ENCODE measurements at places on chromosomes 1 and 21.

DNA sequence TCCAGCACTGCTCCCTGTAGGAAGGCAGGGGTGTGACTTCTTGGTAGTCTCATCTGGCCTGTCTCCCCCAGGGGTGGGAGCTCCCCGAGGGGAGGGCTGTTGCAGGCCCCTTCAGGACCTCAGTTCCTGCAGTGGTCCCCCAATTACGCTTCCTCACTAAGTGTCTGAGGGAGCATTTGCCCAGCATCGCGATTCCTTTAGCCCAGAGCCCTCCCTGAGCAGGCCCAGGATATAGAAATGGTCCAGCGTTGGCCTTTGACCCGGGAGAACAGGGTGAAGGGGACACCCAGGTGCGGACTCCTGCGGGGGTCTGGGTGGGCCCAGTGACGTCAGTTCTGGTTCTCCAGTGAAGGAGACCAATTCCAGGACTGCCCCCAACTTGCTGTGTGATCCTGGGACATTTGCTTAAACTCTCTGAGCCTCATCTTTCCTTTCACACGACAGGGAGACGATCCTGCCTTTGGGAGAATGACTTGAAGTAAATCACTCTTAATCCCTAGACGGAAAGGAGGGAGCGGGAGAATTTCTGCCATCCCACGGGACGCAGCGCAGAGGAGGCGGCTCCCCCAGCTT is 32.6 kb upstream of the BTG2 start:
- DNase-seq = no peak

DNA sequence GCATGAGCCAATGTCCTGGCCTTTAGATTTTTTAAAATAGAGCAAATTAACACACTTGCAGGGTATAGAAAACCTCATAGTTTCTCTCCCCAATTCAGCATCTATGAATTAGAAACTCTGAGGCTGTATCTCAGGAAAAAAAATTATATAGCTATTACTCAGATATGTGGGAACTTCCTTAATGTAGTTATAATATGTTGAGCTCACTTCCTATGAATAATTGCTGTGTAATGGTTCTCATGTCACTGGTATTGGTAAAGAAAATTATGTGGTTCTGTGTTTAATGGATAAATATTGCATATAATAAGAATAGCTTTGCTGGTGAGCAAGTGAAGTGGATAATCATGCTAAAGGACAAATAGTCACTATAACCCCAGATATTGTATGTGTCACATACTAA is 2019.8 kb downstream of the NCAM2 start:
- no peak for DNase-seq

GRCh38 chr21:15839026-15839425 is 109.2 kb downstream of the USP25 start:
- no peak for DNase-seq

DNA sequence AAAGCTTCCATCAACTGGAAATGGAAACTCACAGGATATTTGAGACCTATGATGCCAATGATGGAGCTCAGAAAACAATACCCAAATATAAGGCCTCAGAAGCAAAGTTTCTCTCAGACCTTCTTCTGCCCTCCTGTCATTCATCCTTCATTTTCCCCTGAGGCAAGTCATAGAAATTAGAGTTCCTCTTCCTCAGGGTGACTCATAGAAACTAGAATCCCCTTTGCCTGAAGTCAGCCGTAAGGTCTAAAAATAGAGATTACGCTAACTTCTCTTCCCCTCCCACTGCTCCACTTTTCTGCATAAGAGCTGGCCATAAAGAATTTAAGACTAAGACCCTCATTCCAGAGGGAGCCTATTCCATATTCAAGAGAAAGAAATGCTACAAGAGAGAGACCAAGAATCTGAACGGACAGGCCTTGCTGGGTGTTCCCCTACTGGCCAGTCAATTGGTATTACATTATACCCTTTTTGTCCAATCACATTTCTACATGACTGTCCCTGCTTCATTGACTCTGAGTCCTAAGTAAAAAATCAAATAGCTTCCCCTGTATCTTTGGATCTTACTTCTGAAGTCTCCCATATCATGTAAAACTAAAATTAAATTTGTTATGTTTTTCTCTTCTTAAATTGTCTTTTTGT is 994.9 kb downstream of the ADGRL2 start:
- DNase-seq = no peak

GRCh38 chr1:175690298-175690697 is 53.1 kb downstream of the TNR start:
- no peak for DNase-seq
